ENCODE measurements at places on chromosomes 12 and 14. TPM values are rescaled to one million over a fixed set of nuclear protein-coding genes. Genes with fewer than 3 reads are reported as not detected.

DNA sequence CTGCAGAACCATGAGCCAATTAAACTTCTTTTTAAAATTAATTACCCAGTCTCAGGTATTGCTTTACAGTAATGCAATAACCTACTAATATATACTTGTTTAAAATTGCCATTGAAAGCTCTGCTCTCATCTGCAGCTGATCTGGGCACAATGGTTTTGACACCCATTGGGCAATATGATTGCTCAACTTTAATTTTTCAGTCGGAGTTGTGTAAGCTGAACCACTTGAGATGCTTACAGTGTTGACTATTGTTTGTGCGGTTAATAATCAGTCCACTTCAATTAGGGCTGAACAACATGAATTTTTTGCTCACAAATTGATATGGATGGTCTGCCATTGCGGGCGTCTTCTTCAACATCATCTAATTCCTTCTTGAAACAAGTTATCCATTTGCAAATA, 18.0 kb upstream of the OR4K5 start:
- no peaks in the 10 kb centered on the region for H3K4me1 ChIP-seq
- no peak for DNase-seq
- no peak overlapping the region for H3K4me3 ChIP-seq
- no peak overlapping the region for H3K27ac ChIP-seq

- H3K4me3 ChIP-seq = no peak overlapping the region
- H3K36me3 ChIP-seq = no peaks in the 10 kb centered on the region
- DNase-seq = no peak
- H3K27ac ChIP-seq = no peak overlapping the region
- H3K4me1 ChIP-seq = peaks cover 5% of the 10 kb centered on the region
Observed at GRCh38 chr14:90857866-90858265, 41.6 kb upstream of the TTC7B start.

DNA sequence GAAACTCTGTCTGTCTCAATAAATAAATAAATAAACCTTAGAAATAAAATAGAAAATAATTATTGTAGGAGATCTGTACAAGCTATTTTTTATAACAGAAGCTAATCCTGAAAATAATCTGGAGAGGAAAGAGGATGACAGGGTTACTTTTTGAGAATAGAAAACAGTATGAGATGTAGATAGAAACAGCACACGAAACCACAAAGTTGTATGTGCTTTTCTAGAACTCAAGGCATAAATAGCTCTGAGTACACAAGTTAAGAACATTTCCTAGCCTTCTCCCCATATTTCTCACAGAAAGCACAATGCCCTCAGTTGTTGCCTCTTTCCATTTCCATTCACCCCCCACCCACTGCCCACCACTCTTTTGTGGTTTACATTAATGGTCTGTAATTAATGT, 35.7 kb downstream of the SLC38A4 start:
- no peaks in the 10 kb centered on the region for H3K27me3 ChIP-seq
- no peaks in the 10 kb centered on the region for H3K4me1 ChIP-seq
- no peak for DNase-seq
- no peak overlapping the region for H3K27ac ChIP-seq
- H3K36me3 ChIP-seq = no peaks in the 10 kb centered on the region
- H3K4me3 ChIP-seq = no peak overlapping the region

DNA sequence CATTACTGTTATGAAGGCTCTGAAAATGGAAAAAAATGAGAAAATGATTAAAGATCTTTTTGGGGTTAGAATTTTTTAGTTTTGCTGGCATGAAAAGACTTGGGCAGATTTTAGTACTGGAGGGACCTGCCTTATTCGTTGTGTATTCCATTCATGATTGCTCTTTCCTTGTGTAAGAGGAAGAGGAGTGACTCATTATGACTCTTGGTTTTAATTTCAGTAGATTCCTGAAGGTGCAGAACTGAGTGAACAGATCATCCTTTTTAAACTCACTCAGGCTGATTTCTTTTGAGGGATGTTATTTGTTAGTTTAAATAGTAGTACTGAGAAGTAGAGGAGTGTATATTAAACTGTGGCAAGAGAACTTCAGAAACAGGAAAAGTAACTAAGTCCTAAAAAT, 41.6 kb downstream of the AKAP6 start:
- H3K4me3 ChIP-seq = no peak overlapping the region
- peak; percentile 10 for DNase-seq
- no peak overlapping the region for H3K27ac ChIP-seq
- peaks cover 12% of the 10 kb centered on the region for H3K4me1 ChIP-seq
- no peaks in the 10 kb centered on the region for H3K36me3 ChIP-seq

DNA sequence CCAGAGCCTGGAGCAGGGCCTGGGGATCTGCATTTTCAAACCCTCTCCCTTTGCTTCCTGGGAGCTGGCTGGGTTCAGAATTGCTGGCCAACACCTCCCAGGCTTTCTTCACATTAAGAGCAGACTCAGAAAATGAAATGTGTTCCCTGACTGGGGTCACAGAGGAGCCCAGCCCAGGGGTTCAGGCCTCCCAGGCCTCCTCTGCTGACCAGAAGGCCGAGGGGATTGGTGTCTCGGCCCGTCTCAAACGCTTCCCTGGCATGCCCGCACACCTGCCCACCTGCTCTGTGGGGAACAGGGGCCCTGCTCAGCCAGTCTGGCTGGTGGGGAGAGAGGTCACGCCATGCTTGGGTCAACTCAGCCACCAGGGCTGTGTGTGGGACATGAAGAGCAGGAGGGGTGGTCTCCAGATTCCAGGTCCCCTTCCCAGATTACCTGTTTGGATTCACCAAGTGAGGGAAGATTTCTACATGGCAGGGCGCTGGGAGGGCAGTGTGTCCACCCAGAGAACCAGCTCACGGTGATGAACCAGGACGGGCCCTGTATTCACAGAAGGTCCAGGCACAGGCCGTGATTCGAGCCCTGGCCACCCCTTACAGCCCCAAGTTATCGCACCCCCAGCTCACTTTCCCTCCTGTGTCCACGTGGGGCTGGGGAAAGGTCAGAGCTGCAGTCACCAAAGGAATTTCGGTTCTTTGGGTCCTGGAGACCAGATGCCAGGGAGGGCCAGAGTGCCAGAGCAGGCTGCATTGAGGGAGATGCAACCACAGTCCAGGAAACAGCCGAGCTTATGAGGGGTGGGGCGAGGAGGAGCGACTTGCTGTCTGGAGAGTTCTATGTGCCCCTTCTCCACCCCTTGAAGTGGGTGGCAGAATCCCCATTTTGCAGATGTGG, 55.2 kb upstream of the RIN3 start:
- H3K27ac ChIP-seq = no peak overlapping the region
- no peak for DNase-seq
- no peak overlapping the region for H3K4me3 ChIP-seq
- H3K27me3 ChIP-seq = no peaks in the 10 kb centered on the region
- no peaks in the 10 kb centered on the region for H3K36me3 ChIP-seq

DNA sequence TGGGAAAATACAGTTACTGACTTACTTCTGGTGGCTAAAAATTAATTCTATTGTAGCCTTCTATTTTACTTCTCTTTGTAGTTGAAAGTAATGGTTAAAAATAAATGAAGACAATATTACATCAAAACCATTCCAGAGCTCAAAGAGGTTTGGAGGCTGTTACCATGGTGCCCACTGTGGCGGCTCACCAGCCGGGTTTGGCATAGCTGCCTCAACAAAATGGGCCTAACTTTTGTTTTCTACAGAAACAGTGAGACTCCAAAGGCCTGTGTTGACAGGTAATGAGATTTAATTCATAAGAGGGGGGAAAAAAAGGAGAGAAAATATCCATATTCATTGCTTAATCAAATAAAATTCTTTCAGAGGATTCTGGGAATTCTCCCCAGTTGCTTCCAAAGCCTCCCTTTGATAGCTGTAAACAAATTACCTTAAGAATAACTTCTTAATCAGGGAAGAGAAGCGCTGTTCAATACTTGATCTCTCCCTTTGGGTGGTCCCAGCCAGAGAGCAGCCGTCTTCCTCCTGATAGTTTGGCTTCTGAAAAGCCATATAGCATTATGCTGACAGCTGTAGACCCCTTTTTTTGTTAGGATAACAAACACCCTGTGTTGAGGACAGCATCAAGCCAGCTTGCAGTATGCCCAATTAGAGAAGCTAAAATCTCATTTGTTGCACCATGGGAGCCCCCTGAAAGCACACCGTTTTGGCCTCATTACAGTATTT, 266.8 kb downstream of the NEDD1 start:
- H3K27me3 ChIP-seq = peaks cover 11% of the 10 kb centered on the region
- no peaks in the 10 kb centered on the region for H3K4me1 ChIP-seq
- DNase-seq = no peak
- no peak overlapping the region for H3K4me3 ChIP-seq

DNA sequence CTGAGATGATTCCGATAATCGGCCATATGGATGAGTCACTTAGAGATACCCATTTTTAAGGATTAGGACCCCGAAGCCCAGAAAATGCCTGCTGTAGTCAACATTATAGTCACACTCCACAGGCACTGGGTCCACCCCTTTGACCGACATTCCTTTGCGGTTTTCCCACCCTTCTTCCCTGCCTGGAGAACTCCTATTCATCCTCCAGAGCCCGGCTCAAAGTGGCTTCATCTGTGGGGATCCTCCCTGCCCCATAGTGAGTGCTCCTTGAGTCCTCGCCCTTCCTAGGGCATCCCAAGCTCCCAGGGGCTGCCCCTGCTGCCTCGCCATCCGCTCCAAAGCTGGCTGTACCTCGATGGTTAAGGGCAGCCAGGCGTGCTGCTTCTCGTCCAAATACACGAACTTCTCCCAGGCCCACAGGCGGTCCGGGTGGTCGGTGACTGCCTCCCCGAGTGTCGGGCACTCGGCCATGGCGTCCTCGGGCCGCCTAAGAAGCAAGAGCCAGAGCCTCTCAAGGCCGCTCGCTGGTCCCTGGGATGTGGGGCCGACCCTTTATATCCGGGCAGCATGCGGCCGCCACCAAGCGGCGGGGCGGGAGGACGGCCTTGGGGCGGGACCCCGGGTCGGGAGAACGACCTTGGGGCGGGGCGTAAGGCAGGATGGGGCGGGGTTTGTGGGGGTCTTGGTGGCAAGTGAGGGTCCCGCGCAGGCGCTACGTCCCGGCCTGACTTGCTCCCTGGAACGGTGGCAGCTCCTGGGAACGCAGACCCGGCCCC, at the start of gene TCL1A:
TSS of gene TCL1A (minus strand) at position 530 of the 776 bp plus-strand sequence. CDS start at position 471, 59 bp downstream.
- H3K4me3 ChIP-seq = no peak within 1 kb of the TSS
- H3K27me3 ChIP-seq = peaks cover 40% of the 10 kb centered on the region
- no peak for DNase-seq
- no peaks in the 10 kb centered on the region for H3K4me1 ChIP-seq
- no peak within 1 kb of the TSS for H3K27ac ChIP-seq

The PTHLH gene
- total RNA-seq = not detected

The NAP1L1 gene
- total RNA-seq = 531 TPM

The RAP1B gene
- total RNA-seq = 79.2 TPM
